ENCODE measurements at places on chromosomes 7 and 10. TPM values are rescaled to one million over a fixed set of nuclear protein-coding genes. Genes with fewer than 3 reads are reported as not detected.

GAD2 gene
- not detected for total RNA-seq

HTRA1 gene
- total RNA-seq, result 1.4 TPM

PDE1C gene
- 3.3 TPM for total RNA-seq

TRIM50 gene
- total RNA-seq, result not detected

DNA sequence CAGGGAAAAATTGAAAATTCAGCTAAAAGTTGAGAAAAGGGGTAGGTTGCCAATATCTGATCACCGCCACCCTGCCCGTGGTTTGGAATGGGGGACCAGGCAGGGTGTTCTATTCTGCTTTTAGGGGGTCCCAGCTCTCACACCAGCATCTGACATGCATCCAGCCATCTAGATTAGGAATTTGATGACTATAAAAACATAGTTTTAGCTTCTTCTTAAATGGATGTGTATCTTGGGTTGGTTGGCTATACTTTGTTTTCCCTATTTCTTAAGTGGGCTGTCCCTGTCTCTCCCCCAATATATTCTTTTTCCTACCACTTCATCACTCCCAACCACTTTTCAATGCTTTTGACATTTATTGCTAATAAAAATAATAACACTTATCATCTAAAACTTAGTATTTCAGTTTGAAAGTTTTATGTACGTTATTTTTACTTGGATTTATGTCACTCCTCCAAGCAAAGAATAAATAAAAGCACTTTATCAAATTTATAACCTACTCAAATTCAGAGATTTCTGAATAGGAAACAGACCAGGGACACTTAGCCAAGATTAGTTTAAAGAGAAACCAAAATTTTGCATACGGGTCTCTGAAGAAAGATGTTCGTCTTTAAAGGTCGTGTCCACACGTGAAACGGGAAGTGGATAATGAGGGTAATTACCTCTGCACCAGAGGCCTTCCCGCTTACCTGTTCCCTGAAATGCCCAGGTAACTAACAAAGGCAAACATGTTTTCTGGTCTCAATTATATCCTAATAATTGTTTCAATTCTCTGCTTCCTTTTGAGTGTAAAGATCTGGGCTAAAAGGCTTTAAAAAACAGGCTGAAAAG is 233.2 kb upstream of the AUTS2 start:
- DNase-seq, result no peak

- no peak for DNase-seq
Measured at GRCh38 chr7:108380517-108380916, 75.7 kb downstream of the NRCAM start.

DNA sequence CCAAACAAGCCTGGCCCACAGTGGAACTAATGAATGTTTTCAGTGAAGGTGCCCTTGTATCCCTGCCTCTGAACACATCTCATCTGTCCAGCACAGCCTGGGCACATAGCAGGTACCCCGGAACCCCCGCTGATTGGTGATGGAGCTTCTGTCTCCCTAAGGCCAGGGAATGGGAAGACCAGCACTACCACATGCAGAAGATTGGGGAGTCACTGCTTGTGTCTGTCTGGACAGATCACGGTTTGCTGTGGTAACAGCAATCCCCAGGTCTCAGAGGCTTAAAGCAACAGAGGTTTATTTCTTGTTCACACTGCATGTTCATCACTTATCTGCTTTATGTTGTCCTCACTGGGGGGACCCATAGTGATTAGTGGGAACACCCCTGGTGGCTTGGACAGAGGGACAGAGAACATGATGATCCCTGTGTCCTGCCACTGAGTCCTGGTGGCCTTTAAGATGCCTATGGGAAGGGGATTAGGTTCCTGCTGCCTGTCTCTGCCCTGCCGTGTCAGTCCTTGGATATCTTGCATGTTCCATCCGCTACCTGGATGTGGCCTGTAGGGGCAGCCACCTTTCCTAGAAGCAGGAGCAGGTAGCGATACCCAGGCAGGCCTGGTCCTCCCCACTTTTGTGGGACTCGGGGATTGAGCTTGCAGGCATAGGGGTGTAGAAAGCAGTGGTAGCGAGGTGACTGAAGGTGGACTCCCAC is 3.6 kb downstream of the TSPAN14 start:
- no peak for DNase-seq

DNA sequence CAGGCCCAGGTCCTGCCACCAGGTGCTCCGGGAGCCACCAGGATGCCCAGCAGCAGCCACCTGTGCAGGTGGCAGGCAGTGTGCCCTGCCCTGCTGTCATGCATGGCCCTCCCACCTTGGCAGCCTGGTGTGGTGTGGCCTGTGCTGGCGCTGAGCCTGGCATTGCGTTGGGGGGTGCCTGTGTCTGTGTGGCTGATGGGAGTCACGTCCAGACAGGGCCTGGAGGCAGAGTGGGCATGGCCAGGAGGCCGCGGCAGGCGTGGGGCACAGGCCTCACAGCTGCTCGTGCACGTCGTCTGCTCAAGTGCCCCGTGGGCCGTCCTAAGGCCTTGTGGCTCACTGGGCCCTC is 8.7 kb downstream of the TTYH3 start:
- peak; percentile 19 for DNase-seq

DNA sequence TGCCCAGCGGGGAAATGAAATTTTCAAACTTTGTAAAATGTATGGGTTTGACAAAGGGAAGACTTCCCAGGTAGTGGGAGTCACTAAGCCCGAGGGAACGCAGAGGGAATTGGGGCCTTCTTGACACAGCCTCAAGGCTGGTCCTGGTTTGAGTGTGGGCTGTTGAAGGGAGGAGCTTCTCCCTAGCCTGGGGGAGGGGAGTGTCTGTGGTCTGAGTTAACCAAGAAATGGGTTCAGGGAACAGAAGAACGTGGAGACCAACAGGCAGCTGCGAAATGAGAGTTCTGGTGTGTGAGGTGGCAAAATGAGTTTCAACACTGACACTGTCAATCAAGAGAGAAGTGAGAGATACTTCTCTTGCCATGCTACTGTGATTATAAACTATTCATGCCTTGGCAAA is 32.7 kb upstream of the BAMBI start:
- DNase-seq, result no peak

Measured in glutamatergic neuron (in vitro differentiated cells).